ENCODE measurements at places on chromosomes 2 and 18.

DNA sequence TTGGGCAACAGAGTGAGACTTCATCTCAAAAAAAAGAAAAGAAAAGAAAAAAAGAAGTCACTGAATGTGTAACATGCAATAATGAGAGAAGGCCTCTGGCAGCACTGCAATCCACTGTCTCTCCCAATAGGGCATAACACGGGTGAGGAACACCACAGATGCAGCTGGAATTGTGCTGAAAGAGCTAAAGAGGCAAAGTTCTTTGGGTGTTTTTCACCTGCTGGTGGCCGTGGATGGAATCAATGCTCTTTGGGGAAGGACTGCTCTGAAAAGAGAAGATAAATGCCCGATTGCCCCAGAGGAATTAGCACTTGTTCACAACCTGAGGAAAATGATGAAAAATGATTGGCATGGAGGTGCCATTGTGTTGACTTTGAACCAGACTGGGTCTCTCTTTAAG is 31.0 kb upstream of the CYBRD1 start:
- no peak for DNase-seq

- DNase-seq = no peak
Measured at GRCh38 chr2:181884601-181885000, 6.9 kb upstream of the ITPRID2 start.

DNA sequence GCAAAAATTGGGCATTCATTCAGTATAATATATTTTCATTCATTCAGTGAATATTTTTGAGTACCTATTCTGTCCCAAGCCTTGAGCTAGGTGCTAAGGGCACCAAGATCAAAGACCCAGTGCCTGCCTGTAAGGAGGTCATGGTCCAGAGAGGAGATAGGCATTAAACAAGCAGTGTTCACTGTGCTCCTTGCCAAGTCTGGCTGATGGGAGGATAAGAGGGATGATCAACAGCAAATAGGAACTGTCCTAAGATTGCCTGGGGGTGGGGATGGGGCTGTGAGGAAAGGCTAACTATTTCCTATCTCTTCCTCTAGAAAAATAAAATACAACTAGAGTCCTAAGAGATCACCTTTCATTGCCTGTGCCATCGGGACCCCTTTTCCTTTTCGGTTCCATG is 60.4 kb downstream of the SETBP1 start:
- no peak for DNase-seq

DNA sequence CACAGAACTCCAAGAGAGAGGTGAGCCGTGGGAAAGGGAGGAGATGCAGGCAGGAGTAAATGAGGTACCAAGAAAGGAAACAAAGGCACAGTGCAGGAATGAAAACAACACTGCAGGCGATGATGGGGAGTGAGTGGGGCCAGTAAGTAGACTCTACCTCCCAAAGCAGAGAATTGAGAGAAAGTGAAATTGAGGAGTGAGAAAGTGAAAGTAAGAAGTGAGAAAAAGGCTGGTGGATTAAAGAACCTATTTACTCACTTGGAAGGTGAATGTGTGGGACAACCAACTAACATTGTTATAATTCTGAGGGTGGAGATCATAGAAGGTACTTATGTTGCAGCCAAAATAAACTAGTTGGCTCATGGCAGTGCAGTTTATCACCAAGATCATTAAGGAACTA is 193.1 kb upstream of the TMEM200C start:
- DNase-seq = no peak

GRCh38 chr2:136238286-136239078 is 120.5 kb upstream of the CXCR4 start:
- DNase-seq = no peak

- no peak for DNase-seq
Measured at GRCh38 chr2:15778529-15779219, 161.7 kb upstream of the MYCN start.

DNA sequence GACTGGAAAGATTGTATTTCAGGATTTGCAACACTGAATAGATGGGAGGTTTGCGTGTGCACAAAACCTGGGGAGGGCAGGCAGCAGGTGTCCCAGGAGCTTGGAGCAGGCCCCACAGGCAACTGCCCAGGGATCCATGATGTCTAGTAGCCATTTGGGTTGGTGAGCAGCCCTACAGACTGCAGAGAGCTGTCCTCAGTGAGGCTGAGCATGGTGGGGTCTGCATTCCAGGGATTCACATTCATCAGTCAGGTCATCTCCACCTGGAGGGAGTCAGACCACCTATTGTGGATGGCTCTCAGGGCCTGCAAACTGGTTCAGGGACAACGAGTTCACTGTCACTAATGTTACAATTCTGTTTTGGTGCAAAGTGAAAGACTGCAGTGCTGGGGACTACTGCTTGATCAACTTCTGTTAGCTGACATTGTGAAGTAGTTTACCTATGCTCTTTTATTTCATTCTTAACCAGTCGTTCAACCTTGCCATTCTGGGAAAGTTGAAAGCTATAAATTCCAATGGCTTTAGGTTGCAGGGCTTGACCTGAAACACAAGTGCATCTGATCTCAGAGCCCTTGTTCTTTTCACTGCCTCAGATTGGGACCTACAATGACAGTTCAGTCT is 222.6 kb downstream of the ZNF407 start:
- DNase-seq = no peak

DNA sequence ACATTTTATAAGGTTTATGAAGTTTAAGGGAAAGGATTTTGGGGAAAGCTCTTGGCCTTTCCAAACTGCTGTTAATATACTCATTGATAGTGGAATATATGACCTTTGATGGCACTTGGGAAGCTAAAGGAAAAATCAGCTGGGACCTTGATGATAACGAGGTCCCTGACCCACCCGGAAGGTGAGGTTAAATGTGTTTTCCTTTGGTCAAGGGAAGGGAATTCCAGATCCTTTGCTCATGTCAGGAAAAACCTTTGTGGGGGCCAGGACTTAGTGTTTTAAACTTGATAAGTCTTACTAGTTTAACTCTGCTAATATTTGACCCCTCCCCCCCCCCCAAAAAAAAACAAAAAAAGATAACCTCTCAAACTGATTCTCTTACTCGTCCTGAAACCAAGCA is 50.7 kb downstream of the CRIM1 start:
- DNase-seq = no peak

DNA sequence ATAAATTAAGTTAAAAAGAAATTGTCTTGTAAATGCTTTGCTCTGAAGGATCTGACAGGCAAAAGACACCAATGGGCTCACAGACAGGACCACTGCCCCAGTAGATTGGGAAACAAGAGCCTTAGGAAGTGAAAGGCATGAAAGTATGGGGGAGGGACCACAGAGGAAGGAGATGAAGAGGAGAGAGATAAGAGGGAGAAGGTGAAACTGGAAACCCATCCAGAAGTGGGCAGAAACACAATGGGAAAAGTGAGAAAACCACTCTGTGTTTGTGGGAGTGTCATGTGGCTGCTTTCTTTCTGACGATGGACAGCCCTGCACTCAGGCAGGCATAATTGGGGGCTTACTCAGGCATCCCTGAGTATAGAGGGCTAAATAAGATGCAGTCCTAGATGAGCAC is 101.5 kb upstream of the STON1 start:
- DNase-seq = no peak

- no peak for DNase-seq
Measured at GRCh38 chr18:59853380-59853779, 46.4 kb upstream of the PMAIP1 start.

DNA sequence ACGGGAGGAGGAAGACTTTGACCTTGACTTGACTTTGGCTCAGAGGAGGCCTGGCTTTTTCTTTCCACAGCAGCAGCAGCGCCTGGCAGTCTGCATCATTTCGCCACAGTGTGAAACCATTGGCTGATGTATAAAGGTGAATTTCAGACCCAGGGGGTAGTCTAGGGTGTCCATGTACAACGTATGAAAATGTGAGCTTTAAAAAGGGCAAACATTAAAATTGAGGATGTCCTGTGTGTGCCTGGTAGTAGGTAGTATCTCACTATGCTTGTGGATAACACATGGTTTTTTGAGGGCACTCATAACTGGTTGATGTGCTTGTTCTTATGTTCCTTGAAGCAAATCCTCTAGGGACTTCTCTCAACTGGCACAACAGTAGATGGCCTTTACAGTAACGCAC is 86.1 kb downstream of the LPIN1 start:
- DNase-seq = no peak

GRCh38 chr2:6510532-6510931 is 355.2 kb downstream of the CMPK2 start:
- no peak for DNase-seq

DNA sequence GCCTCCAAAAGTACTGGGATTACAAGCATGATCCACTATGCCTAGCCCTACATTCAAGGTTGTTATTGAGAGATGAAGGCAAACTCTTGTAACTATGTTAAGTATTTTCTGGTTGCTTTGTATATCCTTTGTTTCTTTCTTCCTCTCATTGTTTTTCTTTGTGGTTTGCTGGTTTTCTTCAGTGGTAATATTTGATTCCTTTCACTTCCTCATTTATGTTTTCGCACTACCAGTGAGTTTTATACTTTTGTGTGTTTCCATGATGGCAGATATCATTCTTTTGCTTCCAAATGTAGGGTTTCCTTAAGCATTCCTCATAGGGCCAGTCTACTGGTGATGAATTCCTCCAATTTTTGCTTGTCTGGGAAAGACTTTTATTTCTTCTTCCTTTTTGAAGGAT is 90.2 kb downstream of the NCK2 start:
- no peak for DNase-seq
